Central memory CD8-positive, alpha-beta T cell (primary cell): ENCODE measurements at places on chromosomes 3 and 15.

- no peak for DNase-seq
- H3K36me3 ChIP-seq = no peaks in the 10 kb centered on the region
- H3K4me1 ChIP-seq = no peaks in the 10 kb centered on the region
Observed at GRCh38 chr15:35308802-35309201, 223.7 kb upstream of the NANOGP8 start.

DNA sequence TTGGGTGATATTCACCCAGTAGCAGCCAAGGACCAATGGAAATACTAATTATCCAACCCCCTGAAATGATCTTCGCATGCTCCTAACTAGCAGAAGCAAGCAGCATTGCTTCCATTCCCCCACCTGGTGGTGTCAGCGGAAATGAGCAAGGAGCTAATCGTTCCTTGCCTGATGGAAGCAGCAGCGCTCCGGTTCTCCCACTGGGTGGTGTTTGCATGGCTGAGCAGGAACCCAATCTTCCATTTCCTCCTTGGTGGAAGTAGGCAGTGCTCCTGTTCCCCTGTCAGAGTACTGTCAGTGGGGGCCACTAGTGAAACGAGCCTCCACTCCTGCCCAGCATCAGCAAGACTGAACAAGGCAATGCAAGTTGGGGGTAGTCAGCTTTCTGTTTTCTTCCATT, 311.5 kb downstream of the CACNA2D3 start:
- no peaks in the 10 kb centered on the region for H3K36me3 ChIP-seq
- no peaks in the 10 kb centered on the region for H3K4me1 ChIP-seq
- H3K4me3 ChIP-seq = no peak overlapping the region
- no peak for DNase-seq
- no peaks in the 10 kb centered on the region for H3K27me3 ChIP-seq
- no peak overlapping the region for H3K27ac ChIP-seq

- peaks cover 26% of the 10 kb centered on the region for H3K4me1 ChIP-seq
- H3K4me3 ChIP-seq = peak overlapping the region; percentile 82
- peak overlapping the region; percentile 58 for H3K27ac ChIP-seq
Observed at GRCh38 chr15:78507831-78508160, 419 bp downstream of the HYKK start.

- no peak overlapping the region for H3K4me3 ChIP-seq
- DNase-seq = no peak
- H3K27ac ChIP-seq = no peak overlapping the region
- H3K4me1 ChIP-seq = no peaks in the 10 kb centered on the region
- peaks cover 9% of the 10 kb centered on the region for H3K27me3 ChIP-seq
Observed at GRCh38 chr15:70835415-70835814, 18.5 kb downstream of the LARP6 start.

- no peaks in the 10 kb centered on the region for H3K36me3 ChIP-seq
- H3K27me3 ChIP-seq = no peaks in the 10 kb centered on the region
- no peaks in the 10 kb centered on the region for H3K4me1 ChIP-seq
- H3K27ac ChIP-seq = no peak overlapping the region
- DNase-seq = no peak
Observed at GRCh38 chr15:26665957-26666791, 106.7 kb downstream of the GABRB3 start.

- H3K36me3 ChIP-seq = no peaks in the 10 kb centered on the region
- DNase-seq = no peak
- no peak overlapping the region for H3K27ac ChIP-seq
- no peaks in the 10 kb centered on the region for H3K4me1 ChIP-seq
- H3K27me3 ChIP-seq = peaks cover 82% of the 10 kb centered on the region
Observed at GRCh38 chr15:58179206-58179605, 41.0 kb downstream of the AQP9 start.

DNA sequence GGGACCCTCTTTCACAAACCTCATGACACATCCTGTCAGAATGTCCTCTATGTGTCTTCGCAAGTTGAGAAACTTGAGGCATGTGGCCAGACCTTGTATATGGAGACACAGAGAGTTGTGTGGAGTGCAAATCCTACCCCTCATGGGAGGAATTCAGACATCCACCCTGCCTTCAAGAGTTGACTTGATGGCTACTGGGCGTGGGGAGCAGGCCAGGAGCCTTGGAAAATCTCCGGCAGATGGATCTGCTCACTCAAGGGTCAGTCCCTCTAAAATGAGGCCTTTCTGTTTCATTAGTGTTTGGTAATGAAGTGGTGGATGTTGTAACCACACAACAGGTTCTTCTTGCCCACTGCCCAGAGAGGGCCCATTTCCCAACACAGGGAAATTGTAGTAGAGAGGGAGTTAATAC, 79.0 kb downstream of the ASB7 start:
- H3K27me3 ChIP-seq = peaks cover 64% of the 10 kb centered on the region
- no peak overlapping the region for H3K4me3 ChIP-seq
- peaks cover 2% of the 10 kb centered on the region for H3K36me3 ChIP-seq
- H3K4me1 ChIP-seq = no peaks in the 10 kb centered on the region
- DNase-seq = no peak

- H3K4me1 ChIP-seq = peaks cover 7% of the 10 kb centered on the region
- H3K27me3 ChIP-seq = peaks cover 23% of the 10 kb centered on the region
- no peaks in the 10 kb centered on the region for H3K36me3 ChIP-seq
- no peak overlapping the region for H3K4me3 ChIP-seq
Observed at GRCh38 chr3:58608648-58609047, 31.5 kb upstream of the FAM107A start.

DNA sequence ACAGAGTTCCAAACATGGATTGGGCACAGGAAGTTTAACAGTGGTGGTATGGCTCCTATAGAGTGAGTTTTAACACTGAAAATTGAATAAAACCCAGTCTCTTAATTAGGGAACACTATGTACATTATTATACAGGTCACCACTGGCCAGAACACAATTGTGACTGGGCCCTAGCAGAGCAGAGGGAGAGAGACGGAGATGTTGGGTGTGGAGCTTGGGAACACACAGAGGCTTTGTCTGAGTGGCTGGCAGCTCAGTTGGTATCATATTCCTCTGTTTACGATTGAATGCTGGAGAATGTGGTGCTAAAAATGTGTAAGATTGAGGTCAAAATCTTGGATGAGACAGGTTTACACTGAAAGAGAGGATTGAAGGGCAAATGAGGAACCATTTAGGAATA, 6.8 kb upstream of the MOBP start:
- H3K36me3 ChIP-seq = peaks cover 3% of the 10 kb centered on the region
- no peak for DNase-seq
- no peak overlapping the region for H3K27ac ChIP-seq
- peaks cover 38% of the 10 kb centered on the region for H3K27me3 ChIP-seq

GRCh38 chr15:67178569-67179210, 75.8 kb downstream of the AAGAB start:
- peaks cover 38% of the 10 kb centered on the region for H3K4me1 ChIP-seq
- no peak for DNase-seq
- no peak overlapping the region for H3K4me3 ChIP-seq
- H3K27ac ChIP-seq = no peak overlapping the region
- no peaks in the 10 kb centered on the region for H3K27me3 ChIP-seq

- peaks cover 21% of the 10 kb centered on the region for H3K27me3 ChIP-seq
- no peak overlapping the region for H3K4me3 ChIP-seq
Observed at GRCh38 chr3:190059242-190059590, 61.5 kb downstream of the P3H2 start.

DNA sequence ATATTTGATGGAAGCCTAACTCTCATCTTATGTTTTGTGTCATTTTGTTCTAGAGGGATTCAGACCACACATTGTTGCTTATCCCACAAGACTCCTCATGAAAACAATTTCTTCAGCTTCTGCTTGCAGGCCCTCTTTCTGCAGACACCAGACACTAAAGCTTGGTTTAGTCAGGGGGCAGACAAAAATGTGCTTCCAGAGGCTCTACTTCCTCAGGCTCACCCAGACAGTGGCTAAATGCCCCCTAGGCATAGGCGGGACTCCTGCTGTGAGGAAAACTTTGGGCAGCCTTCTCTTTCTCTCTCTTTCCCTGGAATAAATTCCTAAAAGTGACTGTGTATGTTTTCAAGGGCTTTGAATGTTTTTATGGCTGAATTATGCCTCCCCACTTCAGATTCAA, 435.4 kb upstream of the ATP11B start:
- H3K27me3 ChIP-seq = no peaks in the 10 kb centered on the region
- H3K36me3 ChIP-seq = no peaks in the 10 kb centered on the region
- DNase-seq = no peak
- no peaks in the 10 kb centered on the region for H3K4me1 ChIP-seq
- H3K27ac ChIP-seq = no peak overlapping the region
- H3K4me3 ChIP-seq = no peak overlapping the region
